ENCODE measurements at places on chromosomes 1 and 21.

GRCh38 chr1:163046071-163046470, 23.1 kb upstream of the RGS4 start:
- no peak for DNase-seq

- no peak for DNase-seq
Measured at GRCh38 chr1:1622010-1622787, 6.9 kb downstream of the MIB2 start.

DNA sequence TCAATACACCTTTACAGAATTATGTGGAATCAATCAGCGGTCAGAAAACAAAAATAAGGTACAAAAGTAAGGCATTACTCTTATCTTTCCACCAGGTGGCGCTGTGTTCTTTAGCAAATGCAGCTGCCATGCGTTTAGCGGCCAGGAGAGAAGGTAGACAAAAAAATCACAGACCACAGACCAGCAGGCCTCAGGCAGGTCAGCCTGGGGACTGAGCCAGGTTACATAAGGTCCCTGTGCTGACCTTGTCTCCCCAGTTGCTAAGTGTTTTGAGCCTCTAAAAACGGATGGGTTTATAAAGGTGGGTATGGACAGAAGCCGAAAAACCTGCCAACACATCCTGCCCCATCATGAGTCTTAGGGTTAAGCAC, 2.8 kb downstream of the RGS16 start:
- DNase-seq, result peak; percentile 69

- no peak for DNase-seq
Measured at GRCh38 chr1:176789571-176790090, 326.7 kb downstream of the PAPPA2 start.

- peak; percentile 12 for DNase-seq
Measured at GRCh38 chr1:29676496-29676895, 440.2 kb downstream of the PTPRU start.

GRCh38 chr1:184691719-184692324, 62.8 kb downstream of the EDEM3 start:
- no peak for DNase-seq

GRCh38 chr1:86866665-86867064, 47.3 kb downstream of the SELENOF start:
- no peak for DNase-seq

DNA sequence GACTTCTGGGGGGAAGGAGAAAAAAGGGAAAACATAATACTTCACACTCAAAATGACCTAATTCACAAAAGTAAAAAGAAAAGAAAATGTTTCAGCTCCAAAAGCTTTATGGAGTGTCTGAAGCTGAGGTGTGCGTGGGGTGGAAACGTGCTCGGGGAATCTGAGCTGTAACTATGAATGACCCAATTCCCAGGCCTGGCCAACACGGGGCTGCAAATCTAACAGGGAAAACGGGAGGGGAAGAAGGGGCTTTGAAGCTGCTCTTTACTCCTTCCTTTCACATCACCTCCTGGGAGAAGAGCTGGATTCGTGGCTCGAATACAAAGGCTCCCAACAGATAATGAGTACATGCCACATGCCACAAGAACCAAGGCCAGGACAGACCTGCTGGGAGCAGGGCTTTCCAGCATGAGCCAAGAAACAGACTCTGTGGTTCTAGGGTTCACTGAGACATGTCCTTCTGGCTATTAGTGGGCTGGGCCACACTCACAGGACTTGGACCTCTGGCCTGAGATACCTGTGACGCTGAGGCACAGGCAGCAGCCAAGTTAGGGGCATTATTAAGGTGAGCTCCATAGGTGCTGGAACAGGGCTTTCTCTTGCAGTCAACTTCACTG, 51.5 kb downstream of the SLC66A1 start:
- DNase-seq, result no peak

DNA sequence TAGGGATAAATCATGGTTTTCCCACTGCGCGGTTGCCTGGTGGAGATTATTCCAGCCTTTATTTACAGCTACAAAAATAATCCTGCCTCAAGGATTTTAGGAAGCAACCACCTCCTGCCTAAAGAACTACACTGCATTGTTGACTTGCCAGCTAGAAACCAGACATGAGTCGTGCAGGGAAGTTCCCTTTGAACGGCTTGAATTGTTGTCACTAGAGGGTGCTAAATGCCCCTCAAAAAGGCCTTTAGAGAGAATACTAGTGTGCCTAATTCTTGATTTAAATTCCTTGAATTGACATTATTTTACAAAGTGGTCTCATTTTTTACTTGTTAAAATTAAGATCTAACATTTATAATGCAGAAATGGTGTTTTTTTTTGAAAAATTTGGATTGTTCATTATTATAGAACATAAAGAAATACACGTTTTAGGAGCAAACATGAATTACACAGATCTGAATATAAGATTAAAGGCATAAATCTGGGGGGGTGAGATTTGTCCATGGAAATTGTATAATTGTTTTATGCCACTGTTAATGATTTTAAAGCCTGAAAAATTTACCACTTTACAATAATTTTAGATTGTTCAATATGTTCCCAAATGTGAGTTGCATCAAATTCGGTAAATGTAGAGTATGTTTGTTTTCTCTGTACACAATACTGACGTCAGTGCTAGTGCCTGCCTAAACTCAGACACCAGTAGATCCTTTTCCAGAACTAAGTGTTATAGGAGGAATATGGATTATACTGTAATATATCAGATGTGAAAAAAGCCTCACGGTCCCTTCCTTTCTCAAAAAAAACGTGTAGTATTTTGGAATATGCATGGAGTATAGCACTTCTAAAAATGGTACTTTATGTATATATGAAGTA, 7.6 kb upstream of the ERG start:
- DNase-seq, result no peak

- DNase-seq, result no peak
Measured at GRCh38 chr1:199545780-199546179, 481.7 kb upstream of the NR5A2 start.

- DNase-seq, result no peak
Measured at GRCh38 chr1:234408757-234409156, 35.5 kb downstream of the COA6 start.

DNA sequence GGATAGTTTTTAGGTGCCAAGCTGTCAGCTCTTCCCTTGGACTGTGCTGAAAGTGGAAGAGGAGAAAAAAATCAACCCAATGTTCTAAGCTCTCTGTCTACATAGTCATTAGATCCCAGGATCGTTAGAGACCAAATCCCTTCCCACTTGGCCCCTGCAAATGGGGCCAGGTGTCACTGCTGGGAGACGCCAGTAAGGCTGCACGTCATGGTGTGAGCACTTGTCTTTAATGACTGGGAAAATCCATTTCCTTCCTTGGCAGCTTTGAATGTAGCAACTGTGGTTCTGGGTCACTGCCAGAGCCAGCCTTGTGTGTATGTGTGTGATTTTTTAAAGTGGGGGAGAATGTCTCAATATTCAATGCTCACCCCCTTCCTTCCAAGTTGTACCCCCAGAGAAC, 59.9 kb downstream of the MAN1C1 start:
- peak; percentile 60 for DNase-seq

Measured in upper lobe of right lung (tissue), 1 donor.